ENCODE measurements at places on chromosomes 3 and 15.

DNA sequence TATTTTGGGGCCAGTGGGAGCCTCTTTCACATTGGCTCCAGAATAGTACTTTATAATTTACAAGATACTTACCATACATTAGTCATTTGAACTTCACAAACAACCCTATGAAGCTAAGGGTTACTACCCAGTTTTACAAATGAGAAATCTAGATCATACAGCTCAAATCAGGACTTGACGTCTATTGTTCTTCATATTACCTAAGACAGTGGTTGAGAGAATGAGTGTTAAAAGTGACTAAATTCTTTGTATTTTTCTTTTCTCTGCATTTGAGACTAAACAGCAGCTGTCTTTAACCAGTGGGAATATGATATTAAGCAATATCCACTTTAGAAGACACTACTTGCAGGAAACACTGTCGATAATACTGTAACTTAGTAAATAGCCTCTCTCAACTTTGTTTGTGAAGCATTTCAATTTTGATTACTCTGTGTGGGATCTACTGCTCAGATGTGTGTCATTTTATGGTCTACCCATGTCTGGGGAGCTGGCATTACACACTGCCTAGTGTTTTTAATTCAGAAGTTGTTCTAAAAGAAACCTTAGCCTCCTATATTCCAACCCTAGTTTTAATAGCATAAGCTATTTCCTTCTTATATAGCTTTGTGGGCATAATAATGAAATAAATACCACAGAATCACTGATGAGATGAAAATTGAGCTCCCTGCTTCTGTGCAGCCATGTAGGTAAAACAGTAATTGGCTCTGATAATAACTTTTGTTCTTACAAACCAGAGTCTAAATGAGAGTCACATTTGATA, 45.9 kb downstream of the IQCH start:
- DNase-seq, result peak; percentile 34

DNA sequence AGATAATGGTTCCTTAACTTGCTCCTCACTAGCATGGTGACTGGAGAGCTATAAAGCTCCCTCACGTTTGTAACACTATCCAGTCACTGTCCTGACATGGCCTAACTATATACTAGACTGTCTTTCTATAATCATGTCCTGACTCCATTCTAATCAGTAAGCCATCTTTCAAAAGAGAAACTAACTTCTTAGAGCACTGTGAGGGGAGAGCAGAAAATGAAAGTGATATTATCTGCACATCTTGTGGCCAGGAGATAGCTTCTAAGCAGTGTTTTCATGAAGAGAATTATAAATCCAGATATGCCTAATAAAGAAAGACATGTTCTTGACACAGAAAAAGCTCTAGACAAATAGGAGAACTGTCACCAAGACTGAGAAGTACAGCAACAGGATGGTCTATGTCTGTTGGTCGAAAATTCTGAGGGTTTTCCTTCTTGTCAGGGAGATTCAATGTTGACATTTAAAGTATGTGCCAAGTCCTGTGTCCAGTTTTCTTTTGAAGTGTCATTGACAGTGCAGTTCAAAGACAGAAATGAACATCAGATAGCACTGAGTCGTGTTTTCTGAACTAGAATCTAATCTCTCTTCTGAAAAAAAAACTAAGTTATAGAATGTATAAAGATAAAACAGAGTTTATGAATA, 230.6 kb upstream of the PEX5L start:
- no peak for DNase-seq

DNA sequence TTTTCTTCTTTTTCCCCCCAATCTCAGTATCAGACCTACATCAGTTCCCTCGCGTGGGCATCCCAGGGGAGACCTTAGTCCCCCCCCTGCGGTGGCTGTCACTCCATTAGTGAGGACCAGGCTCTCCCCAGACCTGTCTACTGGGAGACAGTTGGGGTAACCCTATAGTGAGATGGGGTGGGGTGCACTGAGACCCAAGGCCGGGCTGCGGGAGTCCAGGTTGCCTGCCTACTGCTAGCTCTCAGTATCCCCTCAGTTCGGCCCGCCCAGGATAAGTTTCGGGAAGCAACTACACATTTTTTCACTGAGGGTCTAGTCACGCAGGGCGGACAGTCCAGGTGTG, 671 bp upstream of the DCUN1D1 start:
- no peak for DNase-seq

- DNase-seq, result peak; percentile 96
These were observed 1.1 kb upstream of the SETD5 start for GRCh38 chr3:9396301-9396631.

DNA sequence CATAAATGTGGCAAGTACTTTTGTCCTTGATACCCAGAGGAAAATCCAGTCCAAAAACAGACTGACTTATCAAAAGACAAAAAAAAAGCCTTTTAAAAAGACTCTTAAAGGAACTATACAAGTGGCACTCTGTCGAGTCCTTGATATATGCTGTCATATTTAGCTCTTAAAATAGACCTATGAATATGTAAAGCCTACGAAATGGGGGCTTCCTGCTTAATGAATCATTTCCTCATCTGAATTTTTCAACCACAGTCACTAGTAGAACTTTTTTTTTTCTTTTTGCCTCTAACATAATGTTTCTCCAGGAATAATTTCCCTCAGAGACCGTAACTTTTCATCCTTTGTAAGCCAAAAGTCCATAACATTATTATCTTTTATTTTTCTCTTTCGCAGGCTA, 95.8 kb downstream of the P3H2 start:
- peak; percentile 46 for DNase-seq

DNA sequence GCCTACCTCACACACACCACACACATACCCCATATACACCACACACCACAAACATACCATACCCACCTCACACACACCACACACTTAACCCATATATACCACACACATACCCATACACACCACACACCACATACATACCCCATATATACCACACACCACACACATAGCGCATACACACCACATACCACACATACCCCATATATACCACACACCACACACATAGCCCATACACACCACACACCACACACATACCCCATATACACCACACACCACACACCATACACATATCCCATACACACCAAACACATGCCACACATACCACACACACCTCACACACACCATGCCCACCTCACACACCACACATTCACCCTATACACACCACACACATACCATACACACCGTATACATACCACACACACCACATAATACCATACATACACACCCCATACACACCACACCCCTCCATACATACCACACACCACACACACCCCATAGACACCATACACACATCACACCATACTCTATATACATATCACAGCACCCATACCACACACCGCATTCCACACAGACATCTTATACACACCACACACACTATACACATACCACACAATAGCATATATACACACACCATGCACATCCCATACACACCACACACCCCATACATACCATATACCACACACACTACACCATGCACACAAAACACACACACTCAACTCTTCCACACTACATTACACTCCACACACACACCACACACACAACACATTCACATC, 29.5 kb downstream of the APBA2 start:
- no peak for DNase-seq

DNA sequence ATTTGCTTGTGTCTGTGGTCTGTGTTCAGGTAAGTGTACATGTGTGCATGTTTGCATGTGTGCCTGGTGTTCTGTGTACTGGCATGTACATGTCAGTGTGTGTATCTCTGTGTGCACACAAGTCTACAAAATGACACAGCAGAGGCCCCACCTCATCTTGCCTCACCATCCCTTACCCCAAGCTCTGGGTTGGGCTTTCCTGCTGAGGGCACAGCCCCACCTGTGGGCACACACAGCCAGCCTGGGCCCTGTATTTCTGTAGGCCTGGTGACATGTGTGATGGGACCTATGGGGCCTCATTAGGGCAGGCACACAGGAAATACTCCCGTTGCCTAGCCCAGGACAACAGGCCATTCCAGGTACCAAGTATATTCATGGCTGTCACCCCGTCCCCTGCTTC, 13.5 kb downstream of the VIPR1 start:
- DNase-seq, result no peak

GRCh38 chr3:65886391-65886790, 152.3 kb downstream of the MAGI1 start:
- DNase-seq, result no peak

- no peak for DNase-seq
These were observed 103.1 kb upstream of the UNC13C start for GRCh38 chr15:53875139-53875538.

GRCh38 chr15:61106044-61106834, 122.9 kb downstream of the RORA start:
- no peak for DNase-seq

GRCh38 chr3:129593595-129594339, 12.7 kb downstream of the PLXND1 start:
- DNase-seq, result no peak

GRCh38 chr3:105730801-105731354, 137.9 kb downstream of the CBLB start:
- DNase-seq, result peak; percentile 52

- DNase-seq, result no peak
These were observed 102.1 kb upstream of the TLE3 start for GRCh38 chr15:70199540-70200410.

DNA sequence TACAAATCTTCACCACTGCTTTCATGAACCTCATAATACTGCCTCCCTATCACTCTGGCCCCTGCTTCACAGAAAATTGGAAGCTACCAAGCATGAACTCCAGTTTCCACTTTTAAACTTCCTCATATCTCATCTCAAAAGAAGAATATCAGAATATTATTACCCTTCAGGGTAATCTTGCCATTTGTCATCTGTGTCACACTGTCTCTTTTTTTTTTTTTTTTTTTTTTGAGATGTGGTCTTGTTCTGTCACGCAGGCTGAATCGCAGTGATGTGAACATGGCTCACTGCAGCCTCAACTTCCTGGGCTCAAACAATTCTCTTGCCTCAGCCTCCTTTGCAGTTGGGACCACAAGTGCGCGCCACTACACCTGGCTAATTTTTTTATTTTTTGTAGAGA, 80.4 kb upstream of the TCF12 start:
- DNase-seq, result no peak
